ENCODE measurements at places on chromosomes 6 and 20.

- no peak for DNase-seq
Measured at GRCh38 chr6:105072798-105073199, 107.0 kb downstream of the POPDC3 start.

DNA sequence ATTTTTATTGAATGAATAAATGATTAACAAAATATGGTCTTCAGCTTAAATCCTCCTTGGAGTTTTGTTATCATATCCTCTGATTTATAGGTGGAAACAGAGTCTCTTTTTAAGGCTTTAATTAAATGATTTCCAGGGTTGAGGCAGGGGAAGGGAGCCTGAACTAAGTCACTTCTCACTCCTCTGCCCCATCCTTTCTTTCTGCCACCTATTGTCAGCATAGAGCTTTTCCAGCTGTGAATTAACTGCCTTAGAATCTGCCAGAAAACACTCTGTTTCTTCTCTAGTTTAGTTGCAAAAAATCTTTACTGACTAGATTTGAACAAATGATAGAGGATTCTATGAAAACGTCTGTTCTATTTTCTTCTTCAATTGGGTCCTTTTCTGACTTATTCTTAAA lies 9.8 kb downstream of the OGFRL1 start:
- no peak for DNase-seq

DNA sequence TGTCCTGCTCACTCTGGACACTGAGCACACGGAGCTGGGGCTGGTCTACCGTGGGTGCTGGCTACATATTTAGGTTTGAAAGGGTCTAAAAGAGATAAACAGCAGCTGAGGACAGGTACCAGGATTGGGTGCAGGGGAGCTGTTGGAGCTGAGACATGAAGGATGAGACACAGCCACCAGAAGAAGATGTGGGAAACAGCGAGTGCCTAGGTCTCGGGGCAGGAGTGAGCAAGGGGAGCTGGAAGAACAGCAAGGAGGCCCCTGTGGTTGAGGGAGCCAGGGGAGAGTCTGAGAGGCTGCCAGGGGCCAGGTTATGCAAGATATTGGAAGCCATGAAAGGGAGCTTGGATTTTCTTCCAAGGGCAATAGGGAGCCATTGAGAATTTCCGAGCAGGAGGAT lies 434.0 kb upstream of the SULF2 start:
- no peak for DNase-seq

DNA sequence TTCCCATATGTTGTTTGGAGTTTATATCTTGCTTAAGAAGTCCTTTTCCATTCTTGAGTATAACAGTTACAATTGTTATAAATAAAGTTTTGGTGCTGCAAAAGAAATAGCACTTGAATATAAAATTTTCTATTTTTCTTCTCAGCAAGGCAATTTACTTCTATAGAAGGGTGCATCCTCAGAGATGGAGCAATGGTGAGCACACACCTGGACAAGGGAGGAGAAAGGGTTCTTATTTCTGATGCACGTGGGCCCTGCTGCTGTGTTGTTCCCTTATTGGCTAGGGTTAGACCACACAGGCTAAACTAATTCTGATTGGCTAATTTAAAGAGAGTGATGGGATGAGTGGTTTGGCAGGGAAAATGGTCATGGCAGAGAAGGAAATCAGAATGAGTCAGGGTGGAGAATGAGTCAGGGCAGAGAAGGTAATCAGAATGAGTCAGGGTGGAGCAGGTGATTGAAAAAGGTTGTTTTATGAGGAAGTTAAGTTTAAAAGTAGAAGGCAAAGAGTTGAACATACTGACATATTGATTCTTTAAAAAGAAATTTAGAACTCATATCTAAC lies 38.0 kb downstream of the CST8 start:
- DNase-seq, result no peak

DNA sequence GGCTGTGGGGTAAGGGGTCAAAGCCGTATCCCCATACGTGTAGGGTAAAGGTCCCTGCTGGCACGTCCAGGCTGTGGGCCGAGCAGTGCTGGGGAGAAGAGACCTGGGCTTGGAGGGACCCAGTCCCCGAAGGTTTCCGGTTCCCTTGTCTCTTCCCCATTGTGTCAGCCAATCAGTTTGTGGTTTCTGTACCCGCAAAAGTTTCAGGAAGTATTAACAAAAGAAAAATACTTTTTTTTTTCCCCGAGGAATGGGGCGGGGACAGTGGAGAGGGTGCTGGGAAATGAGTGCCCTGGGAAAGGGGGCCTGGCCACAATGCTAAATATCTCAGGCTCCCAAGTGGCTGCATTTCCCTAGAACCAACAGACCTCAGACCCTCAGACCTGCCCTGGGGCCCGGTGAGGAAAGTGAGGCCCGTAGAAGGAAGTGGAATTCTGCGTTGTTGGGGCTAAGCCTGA lies 15.2 kb upstream of the AMD1 start:
- no peak for DNase-seq

DNA sequence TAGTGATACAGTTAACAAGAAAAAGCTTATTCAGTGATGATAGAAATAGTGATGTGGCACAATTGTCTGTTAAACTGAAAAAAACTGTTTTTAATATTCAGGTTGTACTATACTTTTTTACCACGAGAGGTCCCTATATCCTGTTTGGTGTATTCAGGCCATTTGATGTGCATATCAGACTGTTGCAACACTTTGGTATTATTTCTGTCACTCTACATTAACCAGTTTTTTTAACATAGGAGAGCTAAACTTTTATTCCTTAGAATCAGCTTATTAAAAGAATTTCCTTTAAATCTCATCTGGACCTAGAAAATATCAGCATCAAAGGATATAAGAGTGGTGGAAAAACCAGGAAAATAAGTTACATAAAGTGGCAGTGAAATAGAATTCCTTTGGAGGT lies 36.8 kb downstream of the TSPYL4 start:
- DNase-seq, result no peak

- DNase-seq, result no peak
Measured at GRCh38 chr6:24522228-24523176, 27.7 kb downstream of the ALDH5A1 start.

DNA sequence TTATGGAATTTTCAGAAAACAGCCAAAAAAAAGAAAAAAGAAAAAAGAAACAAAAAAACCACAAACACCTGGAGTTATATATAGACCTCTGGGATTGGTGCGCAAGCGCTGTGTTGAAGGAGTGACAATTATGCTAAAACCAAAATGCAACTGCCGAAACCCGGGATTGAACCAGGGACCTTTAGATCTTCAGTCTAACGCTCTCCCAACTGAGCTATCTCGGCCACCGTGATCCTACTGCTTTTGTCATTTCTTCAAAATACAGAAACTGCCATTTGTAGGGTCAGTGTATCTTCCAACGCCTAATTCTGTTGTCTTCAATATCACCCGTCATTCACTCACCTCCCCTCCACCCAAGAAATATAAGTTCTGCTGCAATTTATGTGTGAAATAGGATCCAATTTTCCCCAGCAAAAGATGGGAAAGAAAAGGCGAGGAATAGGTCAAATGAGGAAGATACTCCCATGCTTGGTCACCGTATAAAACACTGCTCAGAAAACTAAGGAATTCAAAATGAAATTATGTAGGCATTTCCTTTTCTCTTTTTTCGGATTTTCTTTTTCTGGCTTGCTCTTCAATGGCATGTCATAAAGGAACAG lies 116.0 kb downstream of the TRIM27 start:
- DNase-seq, result no peak

DNA sequence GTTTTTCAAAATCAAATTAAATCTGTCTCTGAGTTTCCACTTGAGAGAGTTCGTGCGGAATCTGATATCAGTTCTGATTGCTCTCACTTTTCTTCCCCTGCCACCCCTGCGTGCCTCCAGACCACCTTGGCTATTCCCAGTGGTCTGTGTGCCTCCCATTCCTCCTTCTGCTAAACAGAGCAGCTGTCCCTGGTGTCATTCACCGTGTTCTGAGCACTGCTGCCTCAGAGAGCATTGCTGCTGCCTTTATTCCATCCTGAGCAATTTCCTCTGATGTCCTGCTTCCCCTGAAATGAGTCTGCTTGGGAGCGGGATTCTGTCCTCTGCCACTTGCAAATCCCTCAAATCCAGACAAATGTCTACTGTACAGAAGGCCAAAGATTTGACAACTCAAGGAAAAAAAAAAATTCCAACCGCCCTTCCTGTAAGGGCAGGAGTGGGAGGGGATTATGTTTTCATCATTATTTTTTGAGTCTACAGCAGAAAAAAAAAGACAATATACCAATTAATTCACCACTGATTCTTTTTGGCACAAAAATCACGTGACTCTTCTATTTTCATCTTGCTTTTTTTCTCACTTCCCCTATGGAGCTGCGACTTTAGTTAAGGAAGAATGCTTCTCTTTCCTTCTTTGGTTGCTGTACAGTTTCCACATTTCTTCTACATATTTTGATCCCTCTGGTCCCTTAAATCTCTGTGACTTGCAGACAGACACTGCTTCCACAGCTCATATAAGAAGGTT lies 833.0 kb downstream of the EPHA7 start:
- DNase-seq, result no peak

DNA sequence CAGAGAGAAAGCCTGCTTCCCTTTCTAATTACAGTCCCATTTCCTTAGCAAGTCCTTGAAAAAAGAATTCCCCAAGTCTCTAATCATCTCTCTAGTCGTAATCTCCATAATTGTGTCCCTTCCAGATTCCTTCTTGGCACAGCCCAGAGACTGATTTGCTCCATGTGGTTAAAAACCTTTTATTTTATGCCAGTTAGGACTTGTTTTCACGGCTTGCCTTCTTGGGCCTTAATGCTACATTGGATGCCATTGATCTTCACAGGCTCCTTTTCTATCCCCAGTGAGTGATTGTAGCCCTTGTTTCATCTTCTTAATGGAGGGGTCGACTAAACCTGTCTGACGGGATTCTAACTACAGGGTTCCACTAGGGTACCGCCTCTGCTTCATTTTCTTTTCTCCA lies 650.6 kb upstream of the ARID1B start:
- no peak for DNase-seq

GRCh38 chr6:106177786-106178185 lies 91.7 kb downstream of the PRDM1 start:
- no peak for DNase-seq

GRCh38 chr6:41505122-41506049 lies 40.8 kb upstream of the FOXP4 start:
- no peak for DNase-seq

GRCh38 chr6:142846459-142846831 lies 98.5 kb downstream of the HIVEP2 start:
- DNase-seq, result no peak

- DNase-seq, result no peak
Measured at GRCh38 chr6:26432627-26433201, 7.6 kb upstream of the BTN3A3 start.

DNA sequence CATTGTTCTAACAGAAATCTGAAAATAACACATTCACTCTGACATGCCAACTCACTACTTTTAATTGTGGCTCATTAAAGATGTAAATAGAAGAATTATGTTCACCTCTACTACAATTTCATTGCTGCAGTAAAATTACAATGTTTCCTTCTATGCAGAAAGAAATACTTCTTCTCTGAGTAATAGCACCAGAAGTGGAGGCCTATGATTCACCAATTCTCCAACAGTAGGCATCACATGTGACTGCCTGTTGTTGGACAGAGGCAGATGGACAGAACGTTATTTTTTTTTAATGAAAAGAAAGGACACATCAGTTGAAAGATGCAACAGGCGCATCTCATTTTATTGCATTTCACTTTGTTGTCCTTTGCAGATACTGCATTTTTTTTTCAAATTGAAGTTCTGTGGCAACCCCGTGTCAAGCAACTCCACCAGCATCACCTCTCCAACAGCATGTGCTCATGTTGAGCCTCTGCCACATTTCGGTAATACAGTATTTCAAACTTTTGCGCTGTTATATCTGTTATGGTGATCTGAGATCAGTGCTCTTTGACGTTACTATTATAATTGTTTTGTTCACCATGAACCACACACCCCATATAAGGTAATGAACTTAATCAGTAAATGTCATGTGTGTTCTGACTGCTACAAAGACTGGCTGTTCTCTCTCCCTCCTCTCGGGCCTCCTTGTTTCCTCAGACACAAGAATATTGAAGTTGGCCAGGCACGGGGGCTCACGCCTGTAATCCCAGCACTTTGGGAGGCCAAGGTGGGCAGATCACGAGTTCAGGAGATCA lies 121.4 kb downstream of the ATXN1 start:
- no peak for DNase-seq

DNA sequence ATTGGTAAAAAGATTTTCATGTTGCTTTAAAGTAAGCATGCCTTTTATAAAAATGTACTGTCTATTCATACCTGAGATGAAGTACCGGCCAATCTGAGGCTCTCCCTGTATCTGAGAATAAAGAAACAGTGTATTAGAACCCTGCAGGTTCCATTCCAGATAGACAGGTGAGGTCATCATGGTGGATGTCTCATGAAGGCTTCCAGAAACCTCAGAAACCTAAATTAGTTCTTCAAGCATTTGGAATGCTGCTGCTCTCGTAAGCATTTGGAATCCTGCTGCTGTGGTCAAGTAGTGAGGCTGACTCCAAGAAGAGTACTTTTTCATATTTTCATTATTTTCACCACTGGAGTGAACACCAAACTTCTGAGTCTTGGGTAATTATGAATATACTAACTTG lies 642.3 kb downstream of the MAFB start:
- no peak for DNase-seq

DNA sequence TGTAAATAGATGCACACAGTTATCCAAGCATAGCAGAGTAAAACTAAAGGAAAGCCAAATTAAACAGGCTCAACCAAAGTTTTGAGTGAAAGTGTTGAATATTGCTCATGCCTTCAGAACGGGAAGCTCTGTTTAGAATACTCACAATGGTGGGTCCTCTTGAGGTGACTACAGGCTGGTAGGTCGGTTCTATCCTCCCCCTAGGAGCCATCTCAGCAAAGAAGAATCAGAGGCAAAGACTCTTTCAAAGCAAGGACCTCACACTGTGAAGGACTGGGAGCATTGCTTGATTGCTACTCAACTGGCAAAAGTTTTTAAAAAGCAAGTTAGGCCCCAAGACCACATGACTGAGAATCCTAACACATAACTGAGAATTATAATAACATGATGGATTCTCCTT lies 88.4 kb upstream of the JAG1 start:
- DNase-seq, result no peak

- no peak for DNase-seq
Measured at GRCh38 chr20:13274275-13274861, 53.3 kb downstream of the ISM1 start.

GRCh38 chr6:137640086-137640485 lies 145.9 kb upstream of the OLIG3 start:
- no peak for DNase-seq

DNA sequence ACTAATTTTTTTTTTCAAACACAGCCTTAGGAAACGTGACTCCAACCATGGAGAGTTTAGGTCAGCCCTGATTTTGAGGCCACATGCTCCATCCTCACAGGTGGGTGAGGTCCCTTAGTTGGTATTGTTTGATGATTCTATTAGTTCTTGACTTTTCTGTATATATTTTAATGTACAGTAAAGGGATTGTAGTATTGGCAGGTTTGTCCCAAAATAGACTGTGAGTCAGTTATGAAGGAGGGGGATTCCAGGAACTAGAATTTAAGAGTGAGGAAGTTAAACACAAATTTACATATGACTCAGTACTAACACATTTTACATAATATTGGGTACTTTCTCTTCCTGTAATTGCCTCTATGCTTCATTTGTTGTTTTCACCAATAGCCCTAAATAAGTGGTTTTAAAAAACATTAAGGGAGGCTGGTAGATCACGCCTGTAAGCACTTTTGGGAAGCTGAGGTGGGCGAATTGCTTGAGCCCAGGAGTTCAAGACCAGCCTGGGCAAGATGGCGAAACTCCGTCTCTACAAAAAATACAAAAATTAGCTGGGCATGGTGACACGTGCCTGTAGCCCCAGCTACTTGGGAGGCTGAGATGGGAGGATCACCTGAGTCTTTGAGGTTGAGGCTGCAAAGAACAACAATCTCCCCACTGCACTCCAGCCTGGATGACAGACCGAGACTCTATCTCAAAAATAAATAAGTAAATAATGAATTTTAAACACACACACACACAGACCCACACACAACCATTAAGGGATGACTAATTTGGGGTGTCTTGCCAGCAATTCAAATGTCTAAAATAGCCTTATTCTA lies 81.8 kb downstream of the SGK1 start:
- no peak for DNase-seq
